ENCODE measurements at places on chromosomes 13 and 19.
A peak's percentile ranks its signal among the peaks of the same experiment; 100 is the strongest.

DNA sequence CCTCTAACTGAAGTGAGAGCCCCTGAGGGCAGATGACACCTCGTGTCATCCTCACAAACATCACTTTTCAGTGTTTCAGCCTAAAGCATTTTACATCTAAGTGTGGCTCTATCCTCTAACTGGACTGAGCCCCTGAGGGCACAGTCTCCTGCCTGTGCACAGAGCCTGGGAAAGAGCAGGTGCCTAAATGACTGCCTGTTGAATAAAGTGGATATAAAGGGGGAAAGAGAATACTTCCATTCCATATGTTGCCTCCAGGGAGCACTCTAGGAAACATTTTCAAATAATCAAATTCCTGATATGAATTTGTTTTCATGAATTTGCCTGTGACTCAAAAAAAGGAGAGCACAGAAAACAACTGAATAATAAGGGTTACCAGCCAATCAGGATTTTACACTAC lies 32.2 kb downstream of the CNMD start:
- peak; percentile 51 for DNase-seq

DNA sequence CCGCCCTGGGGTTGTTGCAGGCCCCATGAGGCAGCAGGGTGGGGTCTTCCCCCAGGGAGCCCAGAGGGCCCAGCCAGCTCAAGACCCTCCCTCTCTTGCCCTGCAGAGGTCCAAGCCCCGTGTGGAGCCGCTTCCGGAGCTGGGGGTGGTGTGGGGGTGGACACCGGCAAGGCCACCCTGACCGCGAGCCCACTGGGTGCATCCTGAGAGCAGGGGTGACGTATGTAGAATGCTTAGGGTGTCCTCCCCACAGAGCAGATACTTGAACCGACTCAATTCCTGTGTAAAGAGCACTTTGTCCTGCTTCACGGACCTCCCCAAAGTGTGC lies 14.8 kb downstream of the UBXN6 start:
- no peak for DNase-seq

- peak; percentile 11 for DNase-seq
These were observed 804.6 kb downstream of the SLITRK6 start for GRCh38 chr13:84994582-84994981.

DNA sequence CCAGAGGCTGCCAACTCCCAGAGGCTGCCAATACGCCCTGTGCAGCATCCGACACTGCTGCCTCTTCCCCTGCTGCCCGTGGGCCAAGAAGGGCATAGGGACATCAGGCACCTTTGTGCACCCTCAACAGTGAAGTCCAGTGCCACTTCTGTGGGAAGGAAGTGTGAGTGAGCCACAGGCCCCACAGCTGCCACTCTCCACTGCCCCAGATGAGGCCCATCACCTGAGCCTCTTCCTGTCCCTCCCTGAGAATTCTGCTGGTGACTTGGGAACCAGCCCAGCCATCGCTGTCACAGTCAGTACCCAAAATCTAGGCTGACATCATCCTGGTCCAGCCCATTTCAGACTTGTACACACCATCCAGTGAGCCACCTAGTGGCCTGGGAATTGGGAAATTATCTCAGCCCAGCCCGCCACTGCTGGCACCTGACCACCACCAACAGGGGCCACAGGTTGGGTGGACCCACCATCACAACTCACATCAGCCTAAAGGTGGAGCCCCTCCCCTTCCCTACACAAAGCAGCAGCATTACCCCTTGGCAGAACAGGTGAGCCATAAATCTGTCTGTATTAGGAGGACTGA lies 733.9 kb upstream of the KLHL1 start:
- DNase-seq = peak; percentile 13

DNA sequence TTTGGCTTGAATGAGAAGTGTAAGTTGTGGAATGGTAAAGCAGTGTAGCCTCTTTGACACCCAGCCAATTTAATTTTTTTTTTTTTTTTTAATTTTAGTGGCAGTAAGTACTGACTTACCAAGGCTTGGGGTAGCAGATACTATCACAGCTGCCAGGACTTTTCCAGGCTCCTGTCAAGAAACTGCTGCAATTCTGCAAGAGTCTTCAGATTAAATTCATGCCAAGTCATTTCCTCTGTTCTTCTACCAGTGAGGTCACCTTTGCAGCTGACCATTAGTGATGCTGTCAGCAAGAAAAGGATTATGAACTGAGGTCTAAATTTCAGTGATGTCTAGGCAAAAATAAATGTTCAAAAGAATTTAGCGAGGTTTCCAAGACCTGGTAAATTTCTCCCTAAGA lies 91.2 kb downstream of the GGACT start:
- DNase-seq = no peak

- DNase-seq = no peak
These were observed 57.7 kb upstream of the TEX29 start for GRCh38 chr13:111262715-111263114.

DNA sequence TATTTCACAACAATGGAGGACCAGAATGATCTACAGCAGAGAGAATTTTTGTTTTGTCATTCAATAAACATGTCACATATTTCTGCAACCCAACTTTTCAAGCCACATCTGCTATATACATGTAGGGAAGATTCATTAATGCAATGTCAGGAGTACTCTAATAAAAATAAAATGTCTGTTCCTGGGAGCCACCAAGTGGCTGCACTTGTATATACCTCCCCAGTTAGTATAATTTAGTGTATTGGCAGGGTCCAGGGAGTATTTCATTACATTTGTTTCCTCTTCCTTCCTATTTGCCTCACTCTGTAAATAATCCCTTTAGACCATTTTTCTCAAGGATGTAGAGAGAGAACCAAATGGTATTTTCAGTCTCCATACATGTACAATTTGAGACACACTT lies 1169.0 kb downstream of the DIAPH3 start:
- peak; percentile 53 for DNase-seq

DNA sequence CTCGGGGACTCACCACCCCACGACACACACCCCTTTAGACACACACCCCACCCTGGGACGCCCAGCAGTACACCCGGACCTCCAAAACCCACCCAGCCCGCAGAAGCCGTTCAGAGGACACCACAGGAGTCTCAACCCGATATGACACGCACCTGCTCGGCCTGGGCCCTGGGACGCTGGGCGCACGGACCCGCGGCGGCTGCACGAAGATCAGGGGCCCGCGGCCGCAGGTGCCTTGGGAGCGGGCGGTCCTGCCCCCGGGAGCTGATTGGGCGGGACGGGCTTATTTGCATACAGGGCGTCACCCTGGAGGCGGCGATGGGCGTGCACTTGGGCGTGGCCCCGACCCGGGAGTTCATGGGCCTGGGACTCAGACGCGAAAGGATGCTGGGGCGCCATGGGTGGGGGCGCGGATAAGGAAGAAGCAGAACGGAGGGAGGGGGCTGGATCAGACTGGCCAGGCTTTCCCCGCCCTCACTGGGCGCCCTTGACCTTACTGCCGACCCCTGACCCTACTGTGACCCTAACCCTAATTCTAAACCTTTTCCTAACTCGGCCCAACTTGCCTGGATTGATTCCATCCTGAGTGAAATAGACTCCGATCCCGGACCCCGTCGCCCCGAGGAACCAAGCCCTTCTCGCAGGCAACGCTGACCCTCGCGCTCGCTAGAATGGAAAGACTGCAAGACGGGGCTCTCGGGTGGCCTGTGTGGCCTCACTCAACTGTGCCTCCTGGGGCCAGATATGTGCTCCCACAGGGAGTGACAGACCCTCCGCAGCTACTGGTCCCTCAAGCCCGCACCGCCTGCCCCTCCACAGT lies at the start of gene MEF2B:
Gene MEF2B, minus strand, starts transcription at position 211 of the 820 bp plus-strand sequence. CDS start 19,528 bp downstream, outside the sequence.
- DNase-seq = peak; percentile 28

DNA sequence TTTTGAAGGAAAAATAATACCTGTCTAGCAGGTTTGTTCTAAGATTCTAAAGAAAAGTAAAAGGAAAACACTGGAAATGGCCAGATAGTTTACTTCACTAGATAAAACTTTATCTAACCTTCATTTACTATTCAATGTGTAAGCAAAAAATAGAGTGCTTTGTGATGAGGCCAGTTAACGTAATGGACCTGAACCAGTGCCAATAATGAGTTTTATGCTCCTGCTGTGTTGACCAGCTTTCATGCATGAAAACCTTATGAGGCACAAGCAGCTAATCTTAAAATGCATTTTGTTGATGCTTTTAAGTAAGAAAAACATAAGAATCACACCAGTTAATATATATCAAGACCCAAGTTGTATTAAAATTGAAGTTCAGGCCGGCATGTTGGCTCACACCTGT lies 617.2 kb upstream of the GPC6 start:
- no peak for DNase-seq

- DNase-seq = peak; percentile 45
These were observed 54.0 kb downstream of the KCNRG start for GRCh38 chr13:50069261-50069660.
